ENCODE measurements at places on chromosomes 12 and 14. TPM values are rescaled to one million over a fixed set of nuclear protein-coding genes. Genes with fewer than 3 reads are reported as not detected.

DNA sequence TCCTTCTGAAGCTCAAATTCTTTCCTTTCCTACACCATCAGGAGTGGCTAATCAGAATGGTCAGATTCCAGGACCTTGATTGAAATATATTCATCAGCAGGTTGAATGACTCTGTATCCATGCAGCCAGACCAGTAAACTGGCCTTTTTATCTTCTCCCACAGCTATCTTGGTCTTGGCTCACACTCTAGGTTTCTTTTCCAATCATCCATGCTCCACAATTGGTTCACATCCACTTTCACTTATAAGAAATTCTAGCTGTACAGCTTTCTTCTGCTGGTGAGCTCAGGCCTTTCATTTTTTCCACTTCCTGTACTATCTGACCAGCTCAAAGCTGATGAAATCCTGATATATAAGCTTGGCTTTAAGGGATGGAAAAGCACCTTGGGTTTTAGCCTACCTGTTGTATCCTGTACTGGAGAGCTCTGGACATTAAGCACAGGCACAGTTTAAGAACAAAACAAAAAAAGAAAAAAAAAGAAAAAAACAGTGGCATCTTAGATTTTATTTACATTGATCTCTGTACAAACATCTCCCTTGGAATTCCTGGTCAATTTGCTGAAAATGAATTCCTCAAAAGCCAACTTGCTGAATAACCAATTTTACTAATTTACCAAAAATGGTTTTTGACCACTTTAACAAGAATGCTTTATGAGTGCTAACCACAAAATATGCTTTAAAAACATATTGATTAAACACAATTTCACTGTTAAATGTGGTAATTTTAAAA, 91.6 kb upstream of the PAWR start:
- peak; percentile 14 for DNase-seq

- no peak for DNase-seq
Measured at GRCh38 chr12:62519043-62519442, 52.4 kb downstream of the MON2 start.

DNA sequence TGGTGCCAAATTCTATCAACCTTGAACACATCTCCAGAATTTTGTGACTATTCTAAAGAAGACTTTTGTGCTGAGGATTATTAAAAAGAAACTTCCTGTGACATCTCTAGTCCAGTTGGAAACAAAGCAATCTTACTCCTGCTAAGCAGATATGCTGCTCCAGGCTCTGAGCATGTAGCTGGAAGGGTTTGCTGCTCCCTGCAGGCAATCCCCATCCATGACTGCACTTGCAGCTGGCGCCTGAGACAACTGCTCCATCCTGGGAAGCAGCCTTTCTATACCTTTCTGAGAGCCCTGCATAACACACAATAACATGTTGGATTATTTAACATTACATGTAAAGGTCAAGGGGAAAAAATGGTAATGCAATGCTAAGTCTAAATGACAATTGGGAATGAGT, 105.1 kb downstream of the NDUFA12 start:
- peak; percentile 7 for DNase-seq

Gene HEATR5A
- total RNA-seq, result 36.0 TPM

DNA sequence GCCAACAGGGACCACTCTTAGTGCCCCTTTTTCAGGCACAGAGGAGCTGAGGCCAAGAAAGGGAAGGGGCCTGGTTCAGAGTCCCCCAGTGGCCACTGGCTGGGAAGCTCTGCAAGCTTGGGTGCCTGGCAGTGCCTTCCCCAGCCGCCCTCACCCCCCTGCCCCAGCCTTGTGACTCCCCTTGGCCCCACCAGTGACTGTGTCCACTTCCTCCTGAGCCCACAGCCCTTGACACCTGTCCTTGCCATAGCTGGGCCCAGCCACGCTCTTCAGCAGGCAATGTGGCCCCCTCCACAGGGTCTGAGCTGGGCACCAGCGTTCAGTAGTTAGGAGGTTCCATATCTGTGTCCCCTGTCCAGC, 19.0 kb upstream of the C14orf180 start:
- no peak for DNase-seq

Gene SPIC
- total RNA-seq, result not detected

GRCh38 chr14:30387871-30388270, 171.1 kb upstream of the G2E3 start:
- DNase-seq, result no peak

GRCh38 chr14:50082784-50083466, 33.4 kb downstream of the VCPKMT start:
- DNase-seq, result no peak

- DNase-seq, result peak; percentile 79
Measured at GRCh38 chr12:88237954-88238353, 95.8 kb downstream of the TMTC3 start.

GRCh38 chr12:34342048-34342447, 319.8 kb downstream of the ALG10 start:
- no peak for DNase-seq

DNA sequence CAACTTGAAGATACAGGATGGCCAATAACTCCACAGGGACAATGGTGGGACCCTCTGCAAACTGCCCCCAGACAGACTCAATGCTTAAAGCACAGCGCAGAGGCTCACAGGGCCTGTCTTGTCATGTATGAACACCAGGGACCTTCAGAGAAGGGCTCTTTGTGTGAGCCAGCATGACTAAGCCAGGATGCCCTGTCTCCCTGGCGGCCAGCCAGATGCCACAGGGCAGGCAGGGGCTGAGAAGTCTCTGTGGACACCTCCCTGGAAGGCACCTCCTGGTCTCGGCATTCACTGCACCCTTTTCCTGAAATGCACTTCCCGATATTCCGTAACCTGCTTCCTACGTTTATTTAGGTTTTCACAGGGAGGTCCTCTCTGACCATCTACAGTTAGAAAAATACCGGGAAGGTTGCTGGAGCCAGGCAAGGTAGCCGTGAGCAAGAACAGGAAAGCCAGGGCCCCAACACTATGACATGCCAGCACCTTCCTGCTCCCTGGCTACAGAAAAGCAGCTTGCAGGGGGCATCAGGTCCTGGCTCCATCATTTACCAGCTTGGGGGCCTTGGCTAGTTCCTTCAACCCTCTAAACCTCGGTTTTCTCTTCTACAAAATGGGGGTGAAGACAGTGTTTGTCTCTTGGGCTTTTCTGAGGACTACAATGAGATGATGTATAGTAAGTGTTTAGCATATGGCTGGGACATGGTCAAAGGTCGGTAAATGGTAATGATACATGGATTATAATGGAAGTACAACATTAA, 65.0 kb downstream of the PITPNM2 start:
- DNase-seq, result peak; percentile 84

- DNase-seq, result no peak
Measured at GRCh38 chr12:121943926-121944325, 25.5 kb downstream of the CFAP251 start.

Gene SERPINA12
- total RNA-seq, result not detected

- peak; percentile 78 for DNase-seq
Measured at GRCh38 chr12:104805186-104805585, 152.9 kb downstream of the SLC41A2 start.
